HTR-8/SVneo (cell line): ENCODE measurements at places on chromosomes 12 and 14.

- peak; percentile 20 for DNase-seq
Measured at GRCh38 chr14:39395555-39396254, 36.5 kb downstream of the FBXO33 start.

GRCh38 chr14:97851428-97851995 lies 1054.3 kb downstream of the VRK1 start:
- no peak for DNase-seq

DNA sequence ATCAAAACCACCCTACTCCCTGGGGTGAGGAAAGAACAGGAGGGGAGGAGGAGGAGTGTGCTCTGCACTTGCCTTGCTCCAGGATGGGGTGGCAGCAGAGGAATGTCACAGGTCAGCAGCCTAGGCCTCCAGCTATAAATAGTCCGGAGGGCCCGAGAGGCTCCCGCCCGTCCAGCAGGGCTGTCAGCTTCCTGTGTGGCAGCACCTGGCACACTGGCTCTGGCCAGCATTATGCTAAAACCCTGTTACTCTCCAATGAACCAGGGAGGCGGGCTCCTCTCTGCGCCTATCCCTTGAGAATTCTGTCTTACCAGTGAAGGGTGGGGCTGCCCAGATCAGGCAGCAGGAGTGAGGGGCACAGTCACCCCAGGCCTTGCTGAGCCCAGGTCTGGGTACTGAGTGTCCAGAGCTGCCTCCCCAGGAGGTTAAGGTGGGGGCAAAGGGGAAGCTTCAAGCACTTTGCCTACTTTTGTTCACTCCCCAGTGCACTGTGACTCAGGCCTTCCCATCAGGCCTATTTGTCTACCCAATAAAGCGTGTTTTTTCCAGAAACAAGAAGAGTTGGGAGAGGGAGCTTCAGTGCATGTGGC lies 1.2 kb upstream of the COX14 start:
- peak; percentile 52 for DNase-seq

DNA sequence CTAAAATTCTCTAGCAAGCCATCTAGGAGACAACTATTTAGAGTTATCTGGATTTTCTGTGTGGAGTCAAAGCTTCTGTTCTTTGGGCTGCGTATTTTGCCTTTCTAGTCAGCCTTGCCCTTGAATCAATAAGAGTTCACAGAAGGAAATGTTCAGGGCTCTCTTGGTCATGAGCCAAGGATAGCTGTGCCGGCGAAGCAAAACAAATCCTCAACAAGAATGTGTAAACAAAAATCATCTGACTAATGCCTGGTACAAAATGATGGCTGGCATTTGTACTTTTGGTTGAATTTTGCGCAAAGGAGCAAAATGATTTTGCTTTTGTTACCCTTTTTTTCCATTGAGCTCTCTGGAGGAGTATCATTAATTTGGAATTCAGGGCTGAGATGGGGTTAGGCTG lies 171.1 kb downstream of the DACT1 start:
- no peak for DNase-seq

DNA sequence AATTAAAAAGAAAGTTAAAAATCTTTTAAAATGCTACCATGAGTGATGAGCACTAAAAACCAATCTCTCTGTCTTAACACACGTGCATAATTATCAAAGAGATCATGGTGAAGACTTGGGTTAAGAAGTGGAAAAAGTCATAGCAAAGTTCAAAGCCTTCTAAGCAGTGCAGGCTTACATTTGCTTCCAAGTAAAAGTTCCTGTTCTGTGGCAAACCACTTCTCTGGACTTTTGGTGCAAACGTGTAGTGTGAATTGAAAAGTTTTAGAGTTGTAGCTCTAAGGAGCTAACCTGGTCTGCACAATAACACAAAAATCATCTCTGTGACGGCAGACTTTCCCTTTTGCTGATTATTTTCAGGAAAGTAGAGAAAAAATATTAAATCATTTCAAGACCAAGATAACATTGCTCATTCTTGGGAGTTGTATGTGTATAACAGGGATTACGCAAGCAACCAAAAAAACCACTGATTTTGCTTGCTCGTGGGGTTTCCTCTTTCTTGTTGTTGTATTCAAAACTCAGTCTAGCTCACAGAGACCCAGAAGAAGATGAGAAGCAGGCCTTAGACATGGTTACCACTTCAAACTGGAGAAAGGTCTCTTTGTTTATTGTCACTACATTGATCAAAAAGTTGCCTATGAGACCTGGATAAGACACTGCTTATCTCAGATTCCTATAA lies 2.3 kb upstream of the GLIPR1 start:
- DNase-seq, result no peak

GRCh38 chr14:90382491-90383125 lies 14.2 kb upstream of the CALM1 start:
- DNase-seq, result peak; percentile 39

GRCh38 chr12:124679533-124680371 lies 112.3 kb upstream of the NCOR2 start:
- no peak for DNase-seq

DNA sequence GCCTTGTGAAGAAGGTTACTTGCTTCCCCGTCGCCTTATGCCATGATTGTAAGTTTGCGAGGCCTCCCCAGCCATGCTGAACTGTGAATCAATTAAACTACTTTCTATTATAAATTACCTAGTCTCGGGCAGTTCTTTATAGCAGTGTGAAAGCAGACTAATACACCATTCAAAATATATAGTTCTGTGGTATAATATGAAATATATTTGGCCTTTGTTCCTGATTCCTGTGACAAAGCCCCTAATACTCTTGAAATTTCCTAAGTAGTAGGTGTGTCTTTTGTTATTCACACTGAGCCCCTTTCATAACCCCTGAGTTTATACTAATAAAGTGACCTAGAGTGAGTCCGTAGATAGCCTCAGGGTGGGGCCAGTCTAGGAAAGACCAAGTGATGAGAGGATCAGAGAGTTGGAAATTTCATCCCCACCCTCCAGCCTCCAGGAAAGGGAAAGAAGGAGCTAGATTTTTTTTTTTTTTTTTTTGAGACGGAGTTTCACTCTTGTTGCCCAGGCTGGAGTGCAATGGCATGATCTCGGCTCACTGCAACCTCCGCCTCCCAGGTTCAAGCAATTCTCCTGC lies 19.4 kb upstream of the STRN3 start:
- DNase-seq, result no peak

DNA sequence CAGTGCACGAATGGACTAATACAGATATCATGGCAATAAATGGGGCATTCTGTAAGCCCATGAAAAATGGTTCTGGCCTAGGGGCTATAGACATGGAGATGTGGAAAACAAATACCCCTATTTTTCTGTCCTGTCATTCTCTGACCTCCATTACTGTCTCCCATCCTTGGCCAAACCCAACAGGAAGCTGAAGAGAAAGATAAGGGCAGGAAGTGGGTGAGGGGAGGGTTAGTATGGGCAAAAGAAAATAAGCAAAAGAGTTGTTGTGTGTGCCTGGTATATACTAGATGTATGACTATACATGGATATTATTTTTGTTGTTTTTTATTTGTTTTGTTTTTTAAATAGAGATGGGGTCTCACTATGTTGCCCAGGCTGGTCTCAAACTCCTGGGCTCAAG lies 339.3 kb downstream of the PCNX1 start:
- no peak for DNase-seq

GRCh38 chr14:50242566-50243310 lies 11.4 kb upstream of the SOS2 start:
- DNase-seq, result no peak

DNA sequence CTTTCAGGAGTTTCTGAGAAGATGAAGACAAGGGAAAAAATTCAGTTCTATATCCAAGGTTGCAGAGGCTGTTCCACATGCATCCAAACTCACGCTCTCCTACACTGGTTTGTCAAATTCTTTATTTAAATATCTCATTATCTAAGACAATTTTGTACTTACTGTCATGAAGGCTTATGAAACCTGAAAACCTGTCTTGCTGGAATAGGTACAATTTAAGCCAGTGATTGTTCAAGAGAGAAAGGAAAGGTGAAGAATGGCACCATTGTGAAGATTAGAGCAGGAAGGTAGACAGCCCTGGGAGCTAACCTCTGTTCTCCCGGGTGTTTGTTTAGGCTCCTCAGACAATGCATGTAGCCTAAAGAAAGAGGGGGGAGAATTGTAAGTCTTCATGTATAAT lies 315.1 kb upstream of the PRKD1 start:
- no peak for DNase-seq

GRCh38 chr12:78229591-78230101 lies 399.0 kb downstream of the NAV3 start:
- peak; percentile 10 for DNase-seq

GRCh38 chr14:25753130-25753529 lies 703.2 kb upstream of the STXBP6 start:
- DNase-seq, result no peak

- no peak for DNase-seq
Measured at GRCh38 chr12:131618303-131618658, 92.6 kb upstream of the SFSWAP start.

DNA sequence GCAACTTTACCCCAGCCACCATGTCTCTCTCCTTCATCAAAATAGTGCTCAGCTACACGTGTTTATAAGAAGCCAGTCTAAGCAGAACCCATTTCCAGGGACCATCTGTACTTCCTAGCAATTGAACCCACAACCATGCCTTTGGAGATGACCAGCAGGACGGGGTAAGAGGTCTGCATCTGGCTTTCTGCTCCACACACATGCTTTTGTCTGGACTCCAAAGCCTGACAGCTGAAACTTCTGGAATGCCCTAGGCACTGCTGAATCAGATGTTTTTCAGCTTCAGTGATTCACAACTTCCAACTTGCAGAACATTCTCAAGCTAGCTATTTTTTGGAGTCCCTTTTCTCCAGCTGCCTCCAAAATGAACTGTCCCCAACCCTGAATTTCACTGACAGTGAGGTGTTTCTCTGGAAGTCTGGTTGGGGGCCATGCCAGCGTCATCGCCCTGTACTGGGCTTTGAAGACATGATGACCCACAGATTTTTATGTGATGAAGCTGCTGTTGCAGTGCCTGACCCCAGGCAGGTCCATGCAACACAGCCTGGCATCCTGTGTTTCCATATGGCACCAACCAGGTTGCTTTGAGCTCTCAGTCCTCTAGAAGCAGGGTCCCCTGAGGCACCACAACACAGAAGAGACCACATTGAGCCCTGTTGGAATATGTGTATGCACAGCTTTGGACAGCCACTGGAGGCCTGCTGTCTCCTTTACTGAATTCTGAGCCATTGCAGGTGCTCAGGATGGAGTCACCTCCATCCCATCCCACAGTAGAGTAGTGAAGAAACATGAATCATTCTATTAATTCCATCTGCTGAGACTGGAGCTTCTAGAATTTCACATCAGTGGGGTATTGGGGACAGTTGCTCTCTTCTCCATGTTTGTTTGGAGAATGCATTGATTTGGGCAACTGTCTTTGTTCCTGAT lies 80.2 kb downstream of the NUAK1 start:
- DNase-seq, result no peak

DNA sequence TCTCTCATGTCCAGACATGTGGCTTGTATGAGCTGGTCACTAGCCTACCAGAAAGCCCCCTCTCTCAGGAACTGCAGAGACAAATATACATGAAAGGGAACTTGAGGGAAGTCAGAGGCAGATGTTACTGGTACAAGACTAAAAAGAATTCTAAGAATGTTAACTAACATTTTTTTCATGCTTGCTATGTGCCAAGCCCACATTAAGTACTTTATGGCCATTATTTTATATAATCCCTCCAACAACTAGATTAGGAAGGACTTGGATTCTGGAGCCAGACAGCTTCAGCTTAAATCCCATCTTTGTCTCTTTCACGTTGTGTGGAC lies 24.6 kb downstream of the TTC9 start:
- DNase-seq, result peak; percentile 51

GRCh38 chr12:76206677-76207072 lies 122.2 kb upstream of the NAP1L1 start:
- no peak for DNase-seq

- no peak for DNase-seq
Measured at GRCh38 chr14:93682459-93682858, 105.8 kb downstream of the PRIMA1 start.

DNA sequence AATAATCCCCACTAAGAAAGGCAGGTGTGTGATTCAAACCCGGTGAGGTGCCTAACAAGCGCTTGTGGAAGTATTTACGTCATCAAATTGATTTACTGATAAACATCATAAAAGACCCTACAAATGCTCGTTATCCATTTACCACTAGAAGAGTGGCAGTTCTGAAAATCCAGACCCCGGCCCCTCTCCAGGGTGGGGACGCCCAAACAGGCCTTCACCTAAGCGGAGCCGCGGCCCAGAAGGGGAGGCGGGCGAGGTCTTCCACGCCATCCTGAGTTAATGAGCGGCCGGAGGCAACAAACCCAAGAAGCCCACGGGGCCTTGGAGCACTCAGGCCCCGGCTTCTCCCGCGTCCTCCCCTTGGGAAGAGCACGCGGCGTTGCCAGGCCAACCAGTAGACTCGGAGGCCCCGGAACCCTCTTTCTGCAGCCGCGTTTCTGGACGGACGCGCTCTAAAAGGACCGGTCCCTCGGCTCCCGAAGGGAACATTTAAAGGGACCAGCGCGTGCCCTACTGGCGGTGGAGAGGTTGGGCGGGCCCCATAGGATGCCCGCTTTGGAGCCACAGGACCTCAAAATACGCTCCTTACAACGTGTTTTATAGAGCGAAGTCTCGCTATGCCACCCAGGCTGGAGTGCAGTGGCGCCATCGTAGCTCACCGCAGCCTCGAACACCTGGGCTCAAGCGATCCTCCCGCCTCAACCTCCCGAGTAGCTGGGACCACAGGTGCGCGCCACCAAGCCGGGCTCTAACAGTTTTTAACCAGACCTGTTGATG lies 3.5 kb downstream of the PTPN21 start:
- peak; percentile 78 for DNase-seq

GRCh38 chr12:6635375-6635855 lies 344 bp downstream of the LPAR5 start:
- DNase-seq, result no peak

DNA sequence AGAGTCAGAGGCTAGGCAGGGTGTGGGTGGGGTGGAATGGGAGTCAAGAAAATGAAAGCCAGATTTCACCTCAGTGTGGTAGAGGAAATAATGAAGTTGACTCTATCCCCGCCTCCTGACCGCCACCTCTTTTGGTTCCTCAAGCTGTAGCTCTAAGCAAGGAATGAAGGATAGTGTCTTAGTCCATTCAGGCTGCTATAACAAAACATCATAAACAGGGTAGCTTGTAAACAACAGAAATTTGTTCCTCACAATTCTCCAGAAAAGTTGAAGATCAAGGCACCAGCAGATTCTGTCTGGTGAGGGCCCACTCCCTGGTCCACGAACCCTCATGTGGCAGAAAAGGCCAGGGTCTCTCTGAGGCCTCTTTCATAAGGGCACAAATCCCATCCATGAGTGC lies 109.1 kb upstream of the AMN1 start:
- DNase-seq, result no peak

DNA sequence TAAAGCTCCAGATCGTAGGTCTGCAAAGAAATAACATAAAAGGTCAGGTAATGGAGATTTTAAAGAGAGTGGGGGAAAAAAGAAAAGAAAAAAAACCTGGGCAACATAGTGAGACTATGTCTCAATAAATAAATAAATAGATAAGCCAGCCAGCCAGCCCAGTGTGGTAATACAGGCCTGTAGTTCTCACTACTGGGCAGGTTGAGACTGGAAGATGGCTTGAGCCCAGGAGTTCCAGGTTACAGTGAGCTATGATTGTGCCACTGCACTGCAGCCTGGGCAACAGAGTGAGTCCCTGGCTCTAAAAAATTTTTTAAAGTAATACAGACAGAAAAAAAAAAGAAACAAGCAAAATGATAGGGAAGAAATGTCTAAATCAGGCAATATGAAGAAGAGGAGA lies 43.2 kb upstream of the BBS10 start:
- DNase-seq, result no peak

- DNase-seq, result peak; percentile 32
Measured at GRCh38 chr14:91893007-91893406, 25.7 kb upstream of the TC2N start.
